ENCODE measurements at places on chromosomes 2 and 18.

DNA sequence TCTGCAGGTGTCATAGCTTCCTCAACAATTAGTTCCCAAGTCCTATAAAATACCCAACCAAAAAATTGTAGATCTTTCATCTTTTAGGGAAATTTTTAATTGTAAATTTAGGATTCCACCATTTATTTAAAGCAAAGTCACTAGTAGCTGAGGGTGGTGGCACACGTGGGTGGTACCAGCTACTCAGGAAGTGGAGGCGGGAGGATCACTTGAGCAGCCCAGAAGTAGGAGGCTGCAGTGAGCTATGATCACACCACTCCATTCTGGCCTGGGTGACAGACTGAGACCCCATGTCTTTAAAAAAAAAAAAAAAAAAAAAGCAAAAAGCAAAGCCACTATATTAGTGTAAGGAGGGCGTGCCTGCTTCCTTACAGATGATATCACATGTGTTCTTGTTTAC lies 60.3 kb upstream of the GREB1L start:
- DNase-seq = no peak

- no peak for DNase-seq
Measured at GRCh38 chr18:59904011-59904601, 4.3 kb downstream of the PMAIP1 start.

- DNase-seq = no peak
Measured at GRCh38 chr2:74089816-74090745, 57.6 kb downstream of the BOLA3 start.

DNA sequence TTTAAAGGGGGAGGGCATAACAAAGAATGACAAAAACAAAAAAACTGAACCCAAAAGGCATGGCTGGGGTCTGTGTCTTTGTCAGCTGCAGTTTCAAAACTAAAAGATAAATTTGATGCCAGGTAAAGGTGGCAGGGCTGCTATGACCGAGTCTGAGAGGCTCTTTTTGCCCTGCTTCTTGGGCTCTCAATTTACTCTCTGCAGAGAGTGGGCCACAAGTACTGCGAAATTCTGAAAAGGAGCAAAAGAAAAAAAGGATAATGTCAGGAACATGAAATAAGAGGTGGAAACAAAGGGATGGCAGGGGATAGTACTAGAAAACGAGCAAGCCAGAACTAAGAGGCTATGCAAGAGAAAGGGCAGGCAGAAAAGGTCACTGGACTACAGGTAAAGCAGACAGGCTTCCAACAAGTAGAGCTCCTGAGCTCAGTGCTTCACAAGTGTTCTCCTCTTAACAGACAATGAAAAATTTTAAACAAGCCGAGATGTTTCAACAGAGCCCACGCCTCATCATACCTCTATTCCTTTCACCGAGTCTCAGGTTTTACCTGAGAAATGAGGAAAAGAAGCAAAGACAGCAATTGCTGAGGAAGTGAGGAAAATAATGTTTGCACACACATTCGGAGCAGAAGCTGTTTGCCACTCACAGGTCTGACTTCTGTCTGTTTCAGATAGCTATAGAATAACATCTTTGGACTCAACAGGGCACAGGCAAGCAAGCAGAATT lies 7.3 kb downstream of the IRS1 start:
- no peak for DNase-seq

DNA sequence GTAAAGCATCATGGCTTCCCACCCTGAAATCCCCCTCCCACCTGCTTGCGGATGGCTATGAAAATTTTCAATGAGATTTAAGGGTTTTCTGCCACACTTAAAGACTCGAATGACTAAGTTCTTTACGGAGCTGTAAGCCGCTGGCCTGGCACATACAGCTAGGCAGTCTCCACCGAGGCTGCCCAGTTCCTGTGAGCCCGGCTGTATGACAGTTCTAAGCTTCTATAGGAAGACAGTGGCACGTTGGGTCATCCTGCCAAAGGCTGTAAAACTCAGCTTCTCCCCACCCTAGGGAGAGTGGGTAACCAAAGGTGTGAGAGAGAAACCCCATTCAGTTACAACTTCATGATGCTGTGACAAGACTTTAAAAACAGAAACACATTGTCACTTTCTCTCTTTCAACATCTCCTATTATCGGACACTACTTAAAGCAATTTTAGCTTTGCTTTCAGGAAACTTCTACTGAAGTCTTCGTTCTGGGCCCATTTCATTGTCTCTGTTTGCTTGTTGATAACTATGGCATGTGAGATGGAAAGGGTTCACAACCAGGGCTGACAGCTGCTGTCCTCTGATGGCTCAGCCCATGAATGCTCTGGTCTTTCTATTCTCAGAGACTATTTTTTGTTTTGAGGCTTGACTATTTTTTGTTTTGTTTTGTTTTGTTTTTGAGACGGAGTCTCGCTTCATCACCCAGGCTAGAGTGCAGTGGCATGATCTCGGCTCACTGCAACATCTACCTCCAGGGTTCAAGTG lies 7.1 kb downstream of the CASP8 start:
- no peak for DNase-seq

- DNase-seq = no peak
Measured at GRCh38 chr2:37629529-37629928, 41.9 kb downstream of the CDC42EP3 start.

GRCh38 chr2:34104601-34105000 lies 505.5 kb upstream of the FAM98A start:
- no peak for DNase-seq

- DNase-seq = no peak
Measured at GRCh38 chr2:227205701-227206100, 41.3 kb downstream of the COL4A3 start.

DNA sequence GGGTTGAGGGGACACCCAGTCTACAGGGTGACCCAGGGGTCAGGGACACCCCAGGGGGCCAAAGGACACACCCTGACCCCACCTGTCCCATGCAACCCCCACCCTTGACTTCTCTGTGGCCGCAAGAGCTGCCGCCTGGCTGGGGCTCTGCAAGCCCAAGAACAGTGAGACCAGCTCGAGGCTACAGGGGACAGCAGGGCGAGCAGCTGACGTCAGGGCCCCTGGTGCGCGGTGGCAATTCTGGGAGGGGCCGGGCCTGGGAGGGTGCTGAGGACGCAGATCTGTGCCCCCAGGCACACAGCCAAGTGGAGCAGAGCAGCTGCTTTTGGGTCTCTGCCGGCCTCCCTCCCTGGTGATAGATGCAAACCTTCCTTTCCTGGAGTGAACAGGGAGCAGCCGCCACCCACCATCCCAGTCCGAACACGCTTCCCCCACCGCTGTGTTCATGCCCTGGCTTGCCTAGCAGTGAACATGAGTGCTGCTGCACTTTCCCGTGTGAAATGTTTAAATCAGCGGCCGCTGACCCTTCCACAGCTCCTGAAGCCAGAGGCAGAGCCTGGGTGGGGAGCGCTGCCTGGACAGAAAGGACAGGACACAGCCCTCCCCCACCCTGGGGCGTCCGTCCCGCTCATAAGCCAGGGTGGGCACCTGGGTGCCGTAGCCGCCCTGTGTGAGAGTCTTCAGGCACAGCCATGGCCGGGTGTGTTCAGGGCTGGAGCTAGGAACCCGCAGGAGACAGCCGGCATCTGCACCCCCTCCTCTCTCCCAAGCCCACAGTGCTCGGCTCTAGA lies 46.9 kb downstream of the SLC66A2 start:
- no peak for DNase-seq

- DNase-seq = no peak
Measured at GRCh38 chr2:148602885-148603561, 41.5 kb upstream of the EPC2 start.

DNA sequence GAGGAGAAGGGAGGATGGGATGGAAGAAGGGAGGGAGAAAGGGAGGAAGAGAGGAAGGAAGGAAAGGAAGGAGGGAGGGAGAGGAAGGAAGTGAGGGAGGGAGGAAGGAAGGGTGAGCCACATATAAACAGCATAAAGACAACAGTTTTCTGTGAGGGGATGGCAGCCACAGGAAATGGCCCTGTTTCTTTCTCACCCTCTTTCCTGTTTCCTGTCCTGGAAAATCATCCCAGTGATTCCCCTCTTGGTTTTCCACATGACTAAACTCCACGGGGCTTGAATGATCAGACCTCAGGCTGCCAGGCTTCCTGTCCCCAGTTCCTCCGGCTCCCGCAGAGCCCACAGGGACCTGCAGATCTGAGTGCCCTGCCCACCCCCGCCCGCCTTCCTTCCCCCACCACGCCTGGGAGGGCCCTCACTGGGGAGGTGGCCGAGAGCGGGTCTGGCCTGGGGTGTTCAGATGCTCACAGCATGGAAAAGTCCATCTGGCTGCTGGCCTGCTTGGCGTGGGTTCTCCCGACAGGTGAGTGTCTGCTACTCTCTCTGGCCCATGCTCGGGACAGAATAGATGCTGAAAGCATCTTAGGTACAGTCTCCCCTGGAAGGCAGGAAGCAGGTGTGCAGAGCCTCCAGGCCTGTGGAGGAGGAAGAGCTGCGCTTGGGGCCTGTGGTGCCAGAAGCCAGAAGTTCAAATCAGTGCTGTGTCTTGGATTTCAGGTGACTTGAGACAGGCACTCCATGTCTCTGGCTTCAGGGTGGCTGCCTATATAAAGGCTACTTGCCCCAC lies at the start of gene SIGLEC15:
Gene SIGLEC15, plus strand, starts transcription at position 418 of the 787 bp plus-strand sequence. Its CDS starts 54 bp downstream, at position 472.
- DNase-seq = no peak

DNA sequence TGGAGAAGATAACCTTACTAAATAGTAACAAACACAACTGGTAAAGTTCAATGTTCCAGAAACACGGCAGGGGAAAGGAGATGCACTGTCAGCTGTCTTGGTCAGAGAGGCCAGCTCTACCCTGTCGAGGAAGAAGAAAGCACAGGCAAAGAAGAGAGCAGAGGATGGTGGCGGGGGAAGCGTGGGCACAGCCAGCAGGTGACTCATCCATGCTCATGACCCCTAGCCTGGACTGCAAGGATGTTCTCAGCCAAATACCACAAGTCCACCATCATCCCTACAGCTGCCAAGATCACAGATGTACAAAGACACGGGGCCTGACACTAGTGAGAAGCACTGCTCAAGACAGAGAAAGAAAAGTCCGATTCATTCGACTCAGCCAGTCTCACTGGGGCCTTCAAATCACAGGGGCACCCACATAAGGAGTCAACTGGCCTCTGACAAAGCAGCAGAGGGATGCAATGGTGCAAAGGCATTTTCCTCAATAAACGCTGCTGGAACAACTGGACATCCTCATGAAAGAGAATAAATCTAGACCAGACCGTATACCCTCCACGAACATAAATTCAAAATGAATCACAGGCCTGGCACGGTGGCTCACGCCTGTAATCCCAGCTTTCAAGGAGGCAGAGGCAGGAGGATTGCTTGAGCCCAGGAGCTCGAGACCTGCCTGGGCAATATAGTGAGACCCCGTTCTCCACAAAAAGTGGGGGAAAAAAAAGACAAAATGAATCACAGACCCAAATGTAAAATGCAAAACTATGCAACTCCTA lies 5.6 kb downstream of the DTYMK start:
- DNase-seq = no peak

DNA sequence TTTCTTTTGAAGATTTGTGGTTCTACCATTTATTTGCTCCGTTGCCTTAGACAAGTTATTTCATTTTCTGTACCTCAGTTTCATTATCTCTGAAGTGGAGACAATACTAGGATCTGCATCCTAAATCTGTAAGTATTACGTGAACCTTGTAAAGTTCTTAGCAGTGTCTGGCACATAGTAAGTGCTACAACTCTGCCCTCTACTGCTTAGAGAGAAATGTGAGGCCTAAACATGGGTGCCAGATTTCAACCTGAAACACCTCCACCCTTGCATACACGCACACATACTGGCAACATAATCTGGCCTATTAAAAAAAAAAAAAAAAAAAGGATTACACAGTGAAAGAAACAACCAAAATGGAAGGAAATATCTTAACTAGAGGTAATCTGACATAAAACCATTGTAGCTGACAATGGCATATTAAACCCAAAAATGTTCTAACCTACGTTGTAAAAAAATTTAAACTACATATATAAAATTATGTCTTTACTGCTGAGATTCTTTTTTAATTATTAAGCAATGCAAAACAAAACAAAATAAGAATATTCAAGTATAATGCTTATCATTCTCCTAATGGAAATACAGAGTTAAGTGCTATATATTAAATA lies 132.6 kb downstream of the MAP2 start:
- no peak for DNase-seq

DNA sequence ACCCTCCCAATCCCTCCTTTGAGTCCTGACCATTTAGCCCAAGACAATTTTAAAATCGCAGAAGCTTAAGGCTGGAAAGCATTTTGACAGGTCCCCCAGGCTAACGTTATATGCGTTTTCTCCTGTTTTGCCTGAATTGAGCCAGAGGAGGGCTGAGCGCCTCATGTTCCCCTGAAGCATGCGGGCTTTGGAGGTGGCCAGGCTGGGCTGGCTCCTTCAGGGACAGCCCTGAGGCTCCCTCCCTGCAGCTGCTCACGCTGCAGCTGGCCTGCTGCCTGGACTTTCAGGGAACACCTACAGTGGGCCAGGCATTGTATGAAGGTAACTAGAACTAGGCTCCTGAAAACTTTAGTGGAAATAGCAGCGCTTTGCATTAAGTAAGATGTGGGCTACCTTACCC lies 179.2 kb downstream of the ACKR3 start:
- DNase-seq = no peak

- no peak for DNase-seq
Measured at GRCh38 chr2:38153476-38154135, 77.7 kb upstream of the CYP1B1 start.

DNA sequence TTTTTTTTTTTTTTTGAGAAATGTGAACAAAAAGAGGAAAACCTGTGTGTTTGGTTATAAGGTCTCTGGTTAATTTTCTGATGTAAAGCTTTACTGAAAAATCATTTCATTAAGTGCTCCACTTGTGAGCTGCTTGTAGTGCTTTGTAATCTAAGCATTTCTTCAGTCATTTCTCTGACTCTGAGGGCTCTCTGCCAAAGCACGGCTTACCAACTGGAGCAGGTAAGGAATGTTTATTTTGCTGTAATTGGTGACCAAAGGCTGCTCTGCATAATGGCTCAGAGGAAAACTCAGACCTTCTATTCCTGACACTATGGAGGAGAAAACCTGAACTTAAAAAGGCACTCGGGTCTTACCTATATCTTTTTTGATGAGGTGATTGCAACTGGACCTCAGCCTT lies 848.8 kb downstream of the MBD2 start:
- DNase-seq = no peak

DNA sequence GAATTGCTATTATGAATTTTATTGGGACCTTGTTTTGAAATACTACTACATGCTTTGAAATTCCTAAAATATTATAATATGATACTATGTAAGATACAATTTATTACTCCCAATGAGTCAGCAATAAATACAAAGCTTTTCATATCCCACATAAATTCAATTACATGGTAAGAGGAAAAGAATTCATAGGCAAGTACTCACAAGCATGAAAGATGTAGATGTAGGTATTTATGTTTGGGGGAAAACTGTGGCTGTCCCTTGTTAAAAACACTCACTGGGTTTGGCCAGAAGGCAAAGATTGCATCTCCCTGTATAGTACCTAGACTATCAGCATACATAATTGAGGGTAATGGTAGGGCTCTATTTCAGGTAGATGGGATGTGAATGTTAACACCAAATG lies 90.4 kb downstream of the MBD2 start:
- no peak for DNase-seq

Measured in endothelial cell (in vitro differentiated cells).